ENCODE measurements at places on chromosomes 6 and 20.

DNA sequence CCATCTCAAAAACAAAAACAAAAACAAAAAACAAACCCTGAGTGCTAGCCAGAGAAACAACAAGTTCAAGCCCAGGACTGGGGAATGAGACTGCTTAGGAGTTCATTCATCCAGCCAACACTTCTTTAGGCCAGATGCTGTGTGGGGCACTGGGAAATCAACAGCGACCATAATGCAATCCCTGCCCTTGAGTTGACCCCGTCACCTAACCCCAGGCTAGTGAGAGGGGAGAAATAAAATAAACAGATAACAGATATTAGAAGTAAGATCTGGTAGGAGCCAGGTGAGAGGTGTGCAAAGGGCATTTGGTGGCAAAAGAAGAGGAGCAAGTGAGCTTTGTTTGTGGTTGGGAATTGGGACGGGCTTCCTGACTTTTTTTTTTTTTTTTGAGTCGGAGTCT, 4.9 kb upstream of the RPL10A start:
- DNase-seq, result no peak

DNA sequence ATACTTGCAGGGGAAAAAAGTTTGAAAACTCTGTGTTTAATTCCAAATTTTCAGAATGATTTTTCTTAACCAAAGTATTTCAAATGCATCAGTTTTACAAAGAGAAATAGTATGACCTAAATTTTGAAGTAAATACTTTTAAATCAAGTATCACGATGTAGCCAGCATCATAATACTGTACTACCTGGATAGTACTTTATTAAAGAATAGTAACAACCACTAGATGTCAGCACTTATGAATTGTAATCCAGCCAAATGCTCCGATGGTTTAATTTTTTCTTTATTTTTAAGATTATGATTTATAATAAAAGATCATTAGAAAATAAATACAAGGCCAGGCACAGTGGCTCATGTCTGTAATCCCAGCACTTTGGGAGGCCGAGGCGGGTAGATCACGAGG, 37.2 kb upstream of the HACE1 start:
- no peak for DNase-seq

- DNase-seq, result no peak
Measured at GRCh38 chr20:51562332-51563173, 20.0 kb upstream of the NFATC2 start.

GRCh38 chr20:34872622-34873224, at the start of gene GGT7:
Gene GGT7, minus strand, starts transcription at chr20:34872856. Its CDS starts 41 bp downstream, at chr20:34872815.
- peak; percentile 67 for DNase-seq

- DNase-seq, result no peak
Measured at GRCh38 chr6:105681061-105681460, 278.2 kb upstream of the PREP start.

Data from inflammatory macrophage treated with lipopolysaccharide for 4 hours (primary cell).